IMR-90 (cell line): ENCODE measurements at places on chromosomes 3 and 15. TPM values are rescaled to one million over a fixed set of nuclear protein-coding genes. Genes with fewer than 3 reads are reported as not detected.

ALDH1L1 gene
- not detected in 2 replicates for total RNA-seq

LDHAL6B gene
- not detected in 2 replicates for total RNA-seq

MED12L gene
- 0.18 and 0.28 TPM in 2 replicates for total RNA-seq

SRPRB gene
- total RNA-seq: 98.9 and 131 TPM in 2 replicates

EFCAB12 gene
- total RNA-seq: under 0.01 TPM in 2 replicates
